ENCODE measurements at places on chromosomes 7 and 10.

GRCh38 chr10:49734676-49735075, 27.4 kb downstream of the OGDHL start:
- no peak for DNase-seq

DNA sequence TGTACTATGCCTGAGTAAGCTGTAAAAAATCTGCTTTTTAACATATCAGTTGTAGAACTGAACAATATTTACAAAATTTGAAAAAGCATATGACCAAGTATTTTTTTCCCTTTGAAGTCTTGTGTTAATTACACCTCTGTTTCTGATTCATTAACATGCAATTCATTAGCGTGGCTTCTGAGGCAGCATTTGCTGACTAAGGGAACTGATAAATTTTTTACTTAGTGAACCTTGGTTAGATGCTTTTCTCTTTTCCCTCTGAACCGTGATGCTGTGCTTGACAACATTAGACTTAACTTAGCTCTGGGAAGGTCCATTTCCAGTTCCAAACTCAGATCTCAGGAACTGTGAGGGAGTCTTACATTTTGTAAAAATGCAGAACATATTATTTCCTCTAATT, 28.1 kb downstream of the TWIST1 start:
- DNase-seq = no peak

- no peak for DNase-seq
Observed at GRCh38 chr10:11625019-11625735, 13.7 kb upstream of the USP6NL start.

GRCh38 chr7:101567230-101567629, 61.9 kb downstream of the MYL10 start:
- no peak for DNase-seq

- peak; percentile 87 for DNase-seq
Observed at GRCh38 chr7:668139-668931, 58.2 kb upstream of the DNAAF5 start.

- DNase-seq = no peak
Observed at GRCh38 chr10:45649296-45649695, 23.3 kb downstream of the ZFAND4 start.

GRCh38 chr10:86013568-86013967, 353.0 kb downstream of the GRID1 start:
- no peak for DNase-seq

DNA sequence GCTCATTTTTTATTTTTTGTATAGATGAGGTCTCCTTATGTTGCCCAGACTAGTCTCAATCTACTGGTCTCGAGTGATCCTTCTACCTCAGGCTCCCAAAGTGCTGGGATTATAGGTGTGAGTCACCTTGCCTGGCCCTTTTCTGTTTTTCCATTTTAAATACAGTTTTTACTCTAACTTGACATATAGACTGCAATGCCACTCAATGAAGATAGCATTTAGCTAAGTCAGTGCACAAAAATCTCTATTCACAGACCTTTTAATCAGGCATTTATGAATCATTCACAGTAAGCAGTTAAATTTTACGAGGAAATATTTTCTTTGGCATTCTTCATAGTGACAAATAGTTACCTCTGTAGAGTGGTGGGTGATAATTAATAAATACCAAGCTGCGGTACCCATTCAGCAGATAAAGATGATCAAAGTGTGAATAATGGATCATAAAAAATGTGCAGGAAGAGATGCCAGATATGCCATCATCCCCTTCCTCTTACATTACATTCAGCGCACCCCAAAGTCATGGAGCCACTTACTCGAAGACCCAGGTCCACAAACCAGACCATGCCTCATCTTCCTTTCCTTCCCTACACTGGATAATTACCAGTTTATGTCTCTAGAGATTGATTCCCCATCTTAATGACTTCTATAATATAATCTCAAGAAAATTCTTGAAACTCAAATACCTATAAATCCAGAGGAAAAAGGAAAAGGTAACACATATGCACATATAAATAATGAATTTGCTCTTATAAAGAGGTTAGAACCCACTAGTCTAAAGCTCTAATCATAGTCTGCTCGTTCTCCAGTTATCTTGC, 56.0 kb downstream of the UBE2H start:
- DNase-seq = no peak

DNA sequence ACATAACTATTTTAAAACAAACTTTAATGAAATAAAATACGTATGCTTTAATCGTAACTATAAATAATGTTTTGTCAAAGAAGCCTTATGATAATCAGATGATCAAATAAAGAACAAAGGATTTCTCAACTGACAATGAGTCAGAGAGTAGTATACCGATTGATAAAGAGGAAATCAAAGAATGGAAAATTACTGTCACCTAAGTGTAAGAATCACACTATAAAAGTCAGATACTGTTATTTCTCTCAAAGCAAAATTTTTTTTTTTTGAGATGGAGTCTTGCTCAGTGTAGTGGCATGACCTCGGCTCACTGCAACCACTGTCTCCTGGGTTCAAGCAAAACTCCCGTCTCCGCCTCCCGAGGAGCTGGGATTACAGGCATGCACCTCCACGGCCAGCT, 18.8 kb downstream of the DNAJC2 start:
- DNase-seq = no peak

DNA sequence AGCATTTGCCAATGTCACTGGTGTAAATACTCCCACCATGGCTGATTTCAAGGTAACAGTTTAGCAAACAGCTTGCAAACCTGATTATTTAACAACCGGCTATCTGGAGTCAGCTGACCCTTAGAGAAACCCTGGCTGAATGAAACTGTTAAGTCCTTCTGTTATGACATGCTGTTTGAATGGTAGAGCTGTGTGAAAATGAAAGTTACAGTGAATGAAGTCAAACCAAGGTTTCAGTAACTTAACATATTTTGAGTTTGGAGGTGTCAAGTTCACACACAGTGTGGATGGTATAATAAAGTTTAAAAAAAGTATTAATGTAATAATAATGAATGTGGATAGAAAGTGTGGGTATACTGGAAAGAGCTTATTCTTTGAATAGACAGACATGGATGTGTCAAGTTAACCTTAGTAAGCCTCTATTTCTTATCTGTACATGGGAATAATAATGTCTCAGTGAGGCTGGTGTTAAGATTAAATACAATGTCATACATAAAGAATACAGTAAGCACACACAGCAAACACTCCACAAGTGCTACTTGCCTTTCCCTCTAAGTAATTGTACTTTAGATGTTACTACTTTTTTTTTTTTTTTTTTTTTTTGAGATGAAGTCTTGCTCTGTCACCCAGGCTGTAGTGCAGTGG, 150.4 kb downstream of the TAX1BP1 start:
- DNase-seq = no peak

DNA sequence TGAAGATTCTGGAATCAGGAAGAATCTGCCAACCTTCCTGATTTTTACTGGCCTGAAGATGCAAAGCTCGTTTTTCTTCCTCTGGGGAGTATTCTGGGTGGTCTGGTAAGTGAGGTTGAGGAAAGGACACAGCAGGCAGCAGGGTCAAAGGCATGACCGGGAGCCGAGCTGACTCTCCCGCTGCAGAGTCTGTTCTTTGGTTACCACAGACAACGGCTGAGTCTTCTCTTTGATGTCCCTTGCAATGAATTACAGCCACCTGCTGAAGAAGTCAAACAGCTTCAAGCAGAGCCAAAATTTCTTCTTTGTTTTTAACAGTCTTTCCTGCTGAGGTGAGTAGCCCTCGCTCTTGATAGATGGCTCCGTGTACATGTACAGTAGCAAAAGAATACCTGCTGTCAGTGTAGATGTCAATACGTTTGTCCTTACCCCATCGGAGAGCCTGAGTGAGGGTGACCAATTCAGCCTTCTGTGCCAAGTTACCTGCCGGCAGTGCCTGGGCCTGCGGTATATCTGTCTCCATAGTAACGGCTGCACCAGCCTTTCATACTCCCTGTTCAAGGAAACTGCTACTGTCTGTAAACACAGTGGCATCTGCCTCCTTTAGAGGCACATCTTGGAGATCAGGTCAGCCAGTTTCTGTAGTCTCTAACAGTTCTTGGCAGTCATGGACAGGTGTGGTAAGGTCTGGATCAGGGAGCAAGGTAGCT, 76.4 kb downstream of the PRR15 start:
- DNase-seq = no peak

GRCh38 chr7:150903606-150904005, 51.3 kb downstream of the AOC1 start:
- no peak for DNase-seq

DNA sequence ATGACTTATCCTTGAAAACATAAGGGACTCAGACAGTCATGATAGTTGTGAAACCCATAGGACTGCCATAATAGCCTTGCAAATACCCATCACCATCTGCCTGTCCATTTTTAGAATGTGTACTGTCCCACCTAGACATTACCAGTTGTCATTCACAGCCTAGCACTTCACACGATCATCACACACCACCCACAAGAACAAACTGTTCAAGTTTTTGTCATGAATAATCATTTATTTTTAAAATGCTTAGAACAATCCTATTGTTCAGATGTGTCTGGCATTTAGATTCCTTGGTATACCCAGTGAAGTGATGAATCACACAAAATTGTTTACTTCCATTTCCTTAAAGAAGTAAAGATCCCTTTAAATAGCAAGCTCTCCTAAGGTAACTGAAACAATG, 46.6 kb downstream of the CCDC3 start:
- no peak for DNase-seq

- no peak for DNase-seq
Observed at GRCh38 chr10:103145046-103145445, 48.0 kb downstream of the NT5C2 start.

DNA sequence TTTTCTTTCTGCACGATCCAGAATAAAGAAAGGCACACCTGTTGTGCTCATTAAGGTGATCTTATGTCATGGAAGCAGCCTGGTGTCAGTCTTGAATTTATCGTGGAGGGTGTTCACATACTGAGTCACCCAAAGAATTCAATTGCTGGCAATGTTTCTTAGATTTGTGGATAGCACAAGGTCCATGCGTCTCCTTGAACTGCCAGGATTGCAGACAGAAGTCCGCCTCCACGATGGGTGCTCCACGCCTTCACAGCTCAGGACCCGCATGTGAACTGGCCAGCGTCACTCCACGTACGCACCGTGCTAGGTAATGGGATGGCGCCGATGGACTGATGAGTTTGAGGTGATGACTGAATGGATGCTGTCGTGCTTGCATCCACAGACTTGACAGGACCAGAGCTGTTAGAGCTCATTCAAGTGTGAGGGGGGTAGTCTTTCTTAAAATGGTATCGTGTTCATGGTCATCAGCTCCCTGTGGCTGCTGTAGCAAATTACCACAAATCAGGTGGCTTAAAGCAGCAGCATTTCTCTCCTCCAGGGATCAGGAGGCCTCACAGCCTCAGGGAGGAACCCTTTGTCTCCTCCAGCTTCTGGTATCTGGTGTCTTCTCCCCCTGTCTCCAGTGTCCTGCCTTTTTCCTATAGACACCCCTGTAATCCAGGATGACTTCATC, 65.4 kb upstream of the DNAJB6 start:
- no peak for DNase-seq

DNA sequence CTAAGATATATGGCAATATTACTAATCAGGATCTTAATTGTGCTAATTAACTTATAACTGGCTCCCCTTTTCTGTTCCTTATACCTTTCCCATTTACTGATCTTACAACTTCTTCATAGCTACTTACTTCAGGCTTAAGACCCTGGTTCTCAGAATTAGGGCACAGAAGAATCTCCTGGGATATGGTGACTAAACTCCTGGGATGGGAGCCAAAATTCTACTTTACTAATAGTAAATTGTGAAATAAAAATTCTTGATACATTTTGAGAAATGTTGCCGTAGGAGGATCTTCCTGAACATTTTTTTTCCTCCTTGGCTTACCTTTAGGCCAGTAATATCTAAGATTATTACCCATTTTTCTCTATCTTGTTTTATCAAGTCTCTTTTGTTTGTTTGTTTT, 309.5 kb downstream of the ATRNL1 start:
- no peak for DNase-seq

DNA sequence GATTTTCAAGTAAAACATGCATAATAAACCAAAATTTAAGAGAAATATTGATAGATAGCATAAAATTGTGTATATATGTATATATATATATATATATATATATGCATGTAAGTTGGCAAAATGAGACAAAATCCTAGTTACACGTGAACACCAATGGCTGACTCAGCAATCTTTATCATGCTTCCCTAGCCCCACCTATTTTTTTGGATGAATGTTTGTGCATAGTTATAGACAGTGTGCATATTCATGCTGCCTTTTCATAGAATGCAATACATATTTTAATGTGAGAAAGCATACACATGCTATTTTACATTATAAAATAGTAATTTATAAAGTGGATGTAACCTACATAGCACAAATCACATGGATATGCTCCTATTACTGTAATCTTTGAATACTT, 230.3 kb downstream of the SH2D4B start:
- no peak for DNase-seq

- no peak for DNase-seq
Observed at GRCh38 chr10:95263864-95264226, 27.0 kb downstream of the PDLIM1 start.

- DNase-seq = no peak
Observed at GRCh38 chr7:144001543-144001942, 1.4 kb downstream of the OR6B1 start.

DNA sequence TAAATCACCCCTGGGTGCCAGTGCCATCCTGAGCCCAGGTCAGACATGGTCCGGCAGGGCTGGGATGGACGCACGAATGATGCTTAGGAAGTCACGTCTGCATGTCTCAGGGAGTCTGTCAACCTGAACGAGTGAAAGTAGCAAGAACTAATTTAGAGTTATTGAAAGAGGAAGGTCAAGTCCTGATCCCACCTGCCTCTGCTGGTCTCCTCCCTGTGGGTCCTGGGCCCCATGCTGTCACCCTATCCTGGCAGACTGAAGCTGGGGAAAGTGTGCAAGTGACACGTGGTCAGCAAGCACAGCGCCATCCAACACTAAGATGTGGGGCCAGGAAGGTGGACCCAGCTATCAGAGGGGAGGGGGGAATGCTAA, 26.1 kb upstream of the GRID1 start:
- no peak for DNase-seq

DNA sequence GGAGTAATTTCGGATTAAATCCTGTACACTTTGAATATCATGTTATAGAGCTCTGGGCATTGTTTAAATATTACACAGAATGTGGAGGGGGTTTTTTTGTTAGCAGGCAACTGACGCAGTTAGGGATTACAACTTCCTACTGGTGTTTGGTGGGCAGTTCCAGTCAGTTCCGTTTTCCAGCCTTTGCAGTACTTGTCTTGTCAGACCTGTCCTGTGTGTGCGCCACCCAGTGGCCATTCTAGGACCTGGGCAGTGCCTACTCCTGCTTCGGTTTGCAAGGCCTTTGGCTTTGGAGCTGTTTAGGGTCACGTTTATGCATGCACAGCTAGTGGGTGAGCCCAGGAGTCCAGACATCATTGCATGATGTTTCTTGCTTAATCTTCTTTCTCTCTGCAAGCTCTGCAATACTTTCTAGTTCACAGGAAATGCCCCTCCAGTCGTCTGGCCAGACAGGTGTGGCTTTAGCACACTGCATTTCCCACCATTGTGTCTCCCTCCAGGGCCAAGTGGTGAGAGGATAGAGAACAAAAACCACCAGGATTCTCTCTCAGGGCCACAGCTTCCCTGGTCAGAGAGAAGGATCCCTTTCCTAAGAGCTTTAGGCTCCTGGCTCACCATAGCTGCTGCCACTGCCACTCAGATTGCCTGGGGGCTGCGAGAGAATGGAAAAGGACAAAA, 96.5 kb upstream of the TARP start:
- DNase-seq = peak; percentile 91

GRCh38 chr7:73308665-73309214, at the start of gene NSUN5:
Gene NSUN5 (minus strand): TSS chr7:73308826. CDS start chr7:73308790, 36 bp downstream.
- DNase-seq = peak; percentile 88

- no peak for DNase-seq
Observed at GRCh38 chr10:105838392-105838791, 1197.3 kb downstream of the SORCS3 start.
